ENCODE measurements at places on chromosomes 1 and 21.
A peak's percentile ranks its signal among the peaks of the same experiment; 100 is the strongest.

GRCh38 chr21:39647476-39647875 is 34.7 kb downstream of the B3GALT5 start:
- DNase-seq = peak; percentile 41

- DNase-seq = no peak
Observed at GRCh38 chr1:79380078-79380477, 373.5 kb upstream of the ADGRL4 start.

GRCh38 chr1:103283841-103284669 is 175.7 kb upstream of the COL11A1 start:
- DNase-seq = no peak

DNA sequence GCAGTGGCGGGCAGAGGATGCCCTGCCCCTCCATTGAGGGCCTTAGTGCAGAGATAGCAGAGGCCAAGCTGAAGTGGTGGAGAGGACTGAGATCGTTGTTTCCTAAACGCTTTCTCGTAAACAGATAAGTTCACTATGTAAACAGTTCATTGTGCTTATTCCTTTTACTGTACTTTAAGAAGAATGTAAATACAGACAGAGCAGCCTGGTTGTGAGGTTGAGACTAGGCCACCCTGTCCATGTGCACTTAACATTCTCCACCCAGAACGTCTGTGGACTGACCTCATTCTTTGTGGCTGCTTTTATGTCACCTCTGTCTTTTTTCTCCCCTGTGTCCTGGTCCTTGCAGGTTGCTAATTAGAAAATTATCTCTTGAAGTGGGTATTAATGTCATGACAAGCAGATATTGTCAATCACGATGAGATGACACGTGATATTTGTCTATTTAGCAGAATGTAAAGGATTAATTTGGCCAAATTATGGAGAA is 8.5 kb downstream of the CENPS start:
- DNase-seq = no peak

- DNase-seq = no peak
Observed at GRCh38 chr1:63325279-63325985, 3.1 kb downstream of the FOXD3 start.

- no peak for DNase-seq
Observed at GRCh38 chr1:206521127-206521526, 13.8 kb downstream of the RASSF5 start.

DNA sequence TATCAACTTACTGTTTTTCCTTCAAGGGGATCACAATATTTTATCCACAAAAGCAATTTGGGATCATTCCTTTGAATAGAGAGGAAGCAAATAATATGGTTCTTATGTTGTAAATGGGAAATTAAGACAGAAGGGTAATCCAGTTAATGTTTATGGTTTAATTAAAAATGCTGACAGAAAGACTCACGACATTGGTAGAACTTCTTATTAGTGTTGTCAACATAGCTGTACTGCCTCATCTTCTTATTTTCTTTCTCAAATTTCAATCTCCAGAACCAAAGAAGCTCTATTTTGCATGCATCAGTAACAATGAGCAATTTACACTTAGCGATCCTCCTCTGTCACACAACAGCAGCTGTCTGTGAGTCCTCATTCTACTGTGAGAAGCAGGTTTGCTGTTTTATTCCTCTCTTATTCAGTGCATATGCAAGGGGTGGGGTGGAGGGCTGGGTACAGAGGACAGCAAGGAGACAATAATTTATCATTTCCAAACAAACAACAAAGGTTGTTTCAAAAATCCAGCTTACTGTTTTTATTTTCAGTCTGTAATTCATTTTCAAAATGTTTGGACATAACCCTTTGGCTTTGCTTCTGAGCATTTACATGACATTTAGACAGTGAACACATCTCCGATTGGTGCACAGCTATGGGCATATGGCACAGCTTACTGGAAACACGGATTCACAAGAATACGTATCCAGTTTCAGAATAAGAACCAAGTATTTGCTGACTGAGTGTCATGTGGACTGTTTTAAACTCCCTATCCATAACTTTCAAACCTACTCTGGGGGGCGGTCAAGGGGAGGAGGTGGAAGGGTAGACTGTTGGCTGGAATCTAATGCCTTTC is 335.9 kb downstream of the RGS7 start:
- DNase-seq = no peak

GRCh38 chr21:32604464-32604863 is 7.7 kb downstream of the CFAP298 start:
- DNase-seq = no peak

GRCh38 chr1:11441211-11441952 is 37.6 kb upstream of the DISP3 start:
- DNase-seq = no peak

DNA sequence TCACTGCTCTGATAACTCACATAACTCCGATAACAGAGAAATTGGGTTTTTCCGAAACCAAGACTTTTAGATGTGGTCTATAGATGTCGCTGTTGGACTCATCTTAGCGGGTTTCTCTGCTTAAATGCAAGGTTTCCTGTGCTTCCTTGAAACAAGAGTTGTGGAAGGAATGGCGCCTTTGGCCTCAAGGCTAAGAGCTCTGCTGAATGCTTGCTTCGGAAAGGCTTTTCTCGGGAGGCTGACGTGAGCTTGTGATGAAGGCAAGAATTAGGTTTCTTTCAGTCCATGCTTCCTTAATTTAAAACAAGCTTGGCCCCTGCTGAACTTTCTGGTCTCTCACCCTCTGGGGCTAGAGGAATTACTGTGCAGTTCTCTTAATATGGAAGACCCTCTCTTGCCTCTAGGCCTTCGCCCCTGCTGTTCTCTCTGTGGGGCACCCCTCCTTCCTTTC is 113.5 kb downstream of the MAP3K21 start:
- peak; percentile 46 for DNase-seq

Data from kidney capillary endothelial cell (primary cell).